ENCODE measurements at places on chromosomes 7 and 10. TPM values are rescaled to one million over a fixed set of nuclear protein-coding genes. Genes with fewer than 3 reads are reported as not detected.

SMIM30 gene
- 51.3 TPM for total RNA-seq

FAM25A gene
- total RNA-seq = not detected

METTL27 gene
- total RNA-seq = 0.98 TPM

SRI gene
- total RNA-seq = 155 TPM

TAS2R4 gene
- 1.9 TPM for total RNA-seq
